EH (cell line): ENCODE measurements at places on chromosomes 12 and 14.

- no peak for DNase-seq
These were observed 122.2 kb upstream of the NCOR2 start for GRCh38 chr12:124689631-124690030.

- DNase-seq, result no peak
These were observed 72.6 kb downstream of the PDE6H start for GRCh38 chr12:15045451-15045850.

DNA sequence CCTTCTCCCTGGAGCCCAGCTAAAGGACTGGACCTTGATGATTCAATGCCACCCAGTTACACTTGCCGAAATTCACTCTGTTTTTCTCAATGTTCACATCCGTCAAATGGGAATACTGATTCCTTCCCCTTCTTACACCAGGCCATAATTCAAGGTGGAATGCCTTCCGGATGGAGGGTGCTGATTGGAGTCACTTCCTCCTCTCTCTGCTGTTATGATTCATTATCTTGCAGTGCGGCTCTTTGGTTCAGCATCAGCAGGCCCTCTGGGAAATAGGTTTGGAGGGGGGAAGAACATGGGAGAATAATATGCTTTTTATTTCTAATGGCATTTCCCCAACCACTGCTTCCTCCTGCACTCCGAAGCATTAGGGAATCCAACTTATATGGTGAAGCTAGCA lies 390.6 kb upstream of the TBX3 start:
- DNase-seq, result no peak

DNA sequence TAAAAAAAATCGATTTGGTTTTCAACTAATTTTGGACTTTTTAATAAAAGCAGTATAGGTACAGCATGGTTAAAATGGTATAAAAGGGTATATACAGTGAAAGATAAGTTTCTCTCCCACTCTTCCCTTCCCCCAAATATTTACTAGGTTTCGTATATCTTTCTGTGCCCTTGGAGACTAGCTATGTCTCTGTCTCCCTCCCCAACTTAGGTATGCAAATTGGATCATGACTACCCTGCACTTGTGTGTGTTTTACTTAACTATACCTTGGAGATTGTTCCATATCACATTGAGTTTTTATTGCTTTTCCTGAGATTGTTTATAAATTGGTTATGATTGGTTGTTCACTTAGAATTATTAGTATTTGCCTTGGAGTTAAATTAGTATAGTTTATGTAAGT lies 19.4 kb downstream of the AEBP2 start:
- no peak for DNase-seq

DNA sequence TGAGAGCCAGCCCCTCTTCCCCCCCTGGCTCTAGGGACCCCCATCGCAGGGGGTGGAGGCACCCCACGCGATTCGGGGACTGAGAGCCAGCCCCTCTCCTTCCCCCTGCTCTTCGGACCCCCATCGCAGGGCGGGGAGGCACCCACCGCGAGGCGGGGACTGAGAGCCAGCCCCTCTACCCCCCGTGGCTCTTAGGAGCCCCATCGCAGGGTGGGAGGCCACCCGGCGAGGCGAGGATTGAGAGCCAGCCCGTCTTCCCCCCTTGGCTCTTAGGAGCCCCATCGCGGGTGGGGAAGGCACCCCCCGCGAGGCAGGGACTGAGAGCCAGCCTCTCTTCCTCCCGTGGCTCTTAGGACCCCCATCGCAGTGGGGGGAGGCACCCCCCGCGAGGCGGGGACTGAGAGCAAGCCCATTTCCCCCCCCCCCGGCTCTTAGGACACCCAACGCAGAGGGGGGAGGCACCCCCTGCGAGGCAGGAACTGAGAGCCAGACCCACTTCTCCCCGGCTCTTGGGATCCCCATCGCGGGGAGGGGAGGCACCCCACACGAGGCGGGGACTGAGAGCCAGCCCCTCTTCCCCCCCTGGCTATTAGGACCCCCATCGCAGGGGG lies 45.6 kb downstream of the DDX11 start:
- DNase-seq, result no peak

DNA sequence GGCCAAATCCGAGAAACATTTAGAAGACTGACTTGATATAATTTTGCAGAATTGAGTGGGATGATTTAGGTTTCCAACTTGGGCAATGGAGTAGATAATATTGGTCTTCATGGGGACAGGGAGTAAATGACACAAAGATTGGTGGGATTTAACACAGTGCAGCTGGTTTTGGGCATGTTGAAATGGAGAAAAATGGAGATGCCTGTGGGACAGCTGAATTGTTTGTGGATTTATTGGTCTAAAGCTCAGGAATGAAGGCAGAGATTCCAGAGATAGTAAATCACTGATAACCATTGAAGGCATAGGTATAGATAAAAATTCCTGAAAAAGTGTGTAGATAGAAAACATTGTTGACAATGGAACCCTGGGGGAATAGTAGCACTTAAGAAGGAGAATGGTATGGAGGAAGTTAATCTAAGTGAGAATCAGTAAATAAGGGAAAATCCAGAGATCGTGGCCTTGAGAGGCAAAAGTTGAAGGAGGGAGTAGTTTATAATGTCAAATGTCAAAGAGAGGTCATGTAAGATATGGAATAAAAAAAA lies 120.9 kb upstream of the ATP2B1 start:
- DNase-seq, result peak; percentile 20

- DNase-seq, result no peak
These were observed 8.0 kb upstream of the DYNC1H1 start for GRCh38 chr14:101956179-101956885.

DNA sequence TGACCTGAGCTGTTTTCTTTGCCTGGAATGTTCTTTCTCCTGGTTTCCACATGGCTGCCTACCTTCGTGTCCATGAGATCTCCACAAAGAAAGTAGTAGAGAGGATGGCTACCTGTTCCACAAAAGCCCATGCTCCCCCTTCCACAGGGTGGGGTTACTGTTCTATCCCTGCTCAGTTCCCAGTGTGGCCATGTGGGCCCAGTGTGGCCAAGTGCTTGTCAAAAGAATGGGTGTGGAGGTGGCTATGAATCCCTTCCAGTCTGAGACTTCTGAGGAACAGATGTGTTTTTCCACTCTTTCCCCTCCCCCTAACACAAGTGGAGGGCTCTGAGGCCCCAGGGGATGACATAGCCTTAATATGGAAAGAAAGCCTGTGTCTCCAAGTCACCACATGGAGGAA lies 26.2 kb upstream of the HSP90B1 start:
- DNase-seq, result no peak

- DNase-seq, result peak; percentile 29
These were observed 8.9 kb downstream of the TGFB3 start for GRCh38 chr14:75972801-75973421.

GRCh38 chr14:75222208-75222701 lies 45.8 kb upstream of the TMED10 start:
- peak; percentile 91 for DNase-seq

DNA sequence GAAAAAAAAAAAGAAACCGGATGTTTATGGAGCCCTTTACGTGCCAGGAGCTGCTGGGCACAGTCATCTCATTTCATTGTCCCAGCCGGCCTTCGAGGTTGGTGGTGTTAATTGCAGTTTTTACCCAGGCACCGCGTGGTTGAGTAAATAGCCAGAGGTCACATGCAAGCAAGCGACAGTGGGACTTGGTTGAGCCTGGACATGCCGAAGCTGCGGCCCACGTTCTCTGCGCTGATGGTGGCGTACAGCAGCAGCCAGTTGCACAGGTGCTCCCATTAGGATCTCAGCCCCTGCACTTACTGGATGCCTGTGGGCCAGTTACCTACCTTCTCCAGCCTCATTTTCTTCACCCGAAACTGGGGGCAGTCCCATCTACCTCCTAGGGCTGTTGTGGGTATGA lies 54.0 kb downstream of the TSPAN9 start:
- DNase-seq, result no peak

GRCh38 chr14:68542346-68542745 lies 250.5 kb downstream of the ZFP36L1 start:
- DNase-seq, result no peak
